ENCODE measurements at places on chromosomes 12 and 14.

- DNase-seq = no peak
Observed at GRCh38 chr12:121003650-121004049, 12.6 kb downstream of the C12orf43 start.

- DNase-seq = peak; percentile 56
Observed at GRCh38 chr14:100142073-100143040, 17.1 kb downstream of the DEGS2 start.

DNA sequence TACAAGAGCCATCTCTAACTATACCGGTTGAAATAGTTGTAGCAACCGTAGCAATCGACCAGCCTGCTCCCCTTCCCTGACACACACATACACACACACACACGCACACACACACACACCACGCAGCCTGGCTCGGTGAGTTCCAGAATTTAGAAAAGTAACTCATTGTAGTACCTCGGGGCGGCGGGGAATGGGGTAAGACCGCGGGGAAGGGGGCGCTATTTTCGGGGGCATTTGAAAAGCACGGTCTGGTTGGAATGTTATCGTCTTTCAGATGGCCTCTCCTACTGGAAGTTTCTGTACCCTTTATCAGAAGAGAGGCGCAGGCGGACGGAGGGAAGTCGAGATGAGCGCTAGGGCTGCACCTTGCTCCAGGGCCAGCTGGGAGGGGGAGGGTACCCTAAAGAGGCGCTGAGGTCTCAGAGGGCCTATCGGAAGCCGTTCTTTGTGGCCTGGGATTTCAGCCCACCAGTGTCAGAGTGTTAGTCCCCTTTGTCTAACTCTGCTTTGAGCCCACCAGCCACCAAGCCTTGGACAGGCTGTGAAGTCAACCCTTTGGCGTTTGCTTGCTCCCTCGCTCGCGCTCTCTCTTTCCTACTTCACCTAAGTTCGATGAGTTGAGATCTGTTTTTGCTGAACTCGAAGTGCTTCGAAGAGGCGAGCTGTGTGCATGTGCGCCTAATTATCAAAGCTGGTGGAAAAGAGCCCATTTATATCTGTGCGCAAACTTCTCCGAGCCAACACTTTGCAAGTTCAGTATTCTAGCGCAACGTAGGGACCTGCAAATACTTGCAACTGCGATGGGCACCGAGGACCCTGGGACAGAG lies 837 bp downstream of the COL2A1 start:
- peak; percentile 23 for DNase-seq

- DNase-seq = no peak
Observed at GRCh38 chr14:61380984-61381383, 59.6 kb downstream of the PRKCH start.

DNA sequence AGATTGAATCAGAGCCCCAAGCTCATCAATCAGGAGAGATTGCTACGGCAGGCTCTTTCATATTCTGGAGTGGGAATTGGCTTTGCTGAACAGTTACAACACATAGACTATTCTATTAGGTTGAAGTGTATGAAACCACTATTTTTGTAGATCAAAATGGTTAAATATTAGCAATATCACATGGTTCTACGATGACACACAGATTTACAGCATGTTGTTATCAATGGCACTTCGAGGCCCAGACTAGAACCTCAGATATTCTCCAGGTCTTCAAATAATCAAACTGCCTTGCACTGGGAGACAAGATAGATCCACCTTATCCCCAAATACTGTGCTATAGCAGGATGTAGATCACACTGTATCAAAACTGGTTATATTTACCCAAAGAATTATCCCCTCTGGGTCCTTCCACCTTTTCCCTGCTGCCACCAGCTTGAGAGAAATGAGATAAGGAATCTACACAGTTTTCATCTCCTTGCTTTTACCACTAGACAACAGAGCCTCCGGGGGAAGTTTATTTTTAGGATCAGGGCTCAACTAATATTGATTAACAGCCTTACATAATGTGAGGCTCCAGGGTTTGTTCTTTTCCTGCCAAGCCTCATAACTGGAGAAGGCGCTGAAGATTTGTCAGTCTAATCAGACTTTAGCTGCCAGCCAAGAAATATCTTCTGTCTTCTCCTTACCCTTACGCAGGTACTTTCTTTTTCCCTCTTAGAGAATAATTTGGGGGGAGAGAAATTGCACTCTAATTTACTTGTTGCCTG lies 507.1 kb downstream of the DIO2 start:
- no peak for DNase-seq

- peak; percentile 5 for DNase-seq
Observed at GRCh38 chr14:98909251-98909944, 362.6 kb downstream of the BCL11B start.

DNA sequence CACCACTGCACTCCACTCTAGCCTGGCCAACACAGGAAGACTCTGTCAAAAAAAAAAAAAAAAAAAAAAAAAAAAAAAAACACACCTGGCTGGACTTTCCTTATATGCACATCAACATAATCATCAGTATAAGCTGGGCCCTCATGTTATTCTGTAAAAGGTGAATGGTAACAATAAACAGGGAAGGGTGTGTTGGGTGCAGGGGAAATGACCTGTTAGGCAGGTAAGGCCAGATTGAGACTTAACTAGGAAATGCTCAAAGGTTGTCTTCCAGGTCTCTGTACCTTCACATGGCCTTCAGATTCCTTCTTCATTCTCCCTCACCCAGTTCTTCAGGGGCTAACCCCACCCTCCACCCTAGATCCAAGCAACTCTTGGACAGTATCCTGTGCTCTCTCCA lies 47.5 kb downstream of the ESR2 start:
- no peak for DNase-seq

- no peak for DNase-seq
Observed at GRCh38 chr14:105871590-105871989, 345.2 kb downstream of the TMEM121 start.

DNA sequence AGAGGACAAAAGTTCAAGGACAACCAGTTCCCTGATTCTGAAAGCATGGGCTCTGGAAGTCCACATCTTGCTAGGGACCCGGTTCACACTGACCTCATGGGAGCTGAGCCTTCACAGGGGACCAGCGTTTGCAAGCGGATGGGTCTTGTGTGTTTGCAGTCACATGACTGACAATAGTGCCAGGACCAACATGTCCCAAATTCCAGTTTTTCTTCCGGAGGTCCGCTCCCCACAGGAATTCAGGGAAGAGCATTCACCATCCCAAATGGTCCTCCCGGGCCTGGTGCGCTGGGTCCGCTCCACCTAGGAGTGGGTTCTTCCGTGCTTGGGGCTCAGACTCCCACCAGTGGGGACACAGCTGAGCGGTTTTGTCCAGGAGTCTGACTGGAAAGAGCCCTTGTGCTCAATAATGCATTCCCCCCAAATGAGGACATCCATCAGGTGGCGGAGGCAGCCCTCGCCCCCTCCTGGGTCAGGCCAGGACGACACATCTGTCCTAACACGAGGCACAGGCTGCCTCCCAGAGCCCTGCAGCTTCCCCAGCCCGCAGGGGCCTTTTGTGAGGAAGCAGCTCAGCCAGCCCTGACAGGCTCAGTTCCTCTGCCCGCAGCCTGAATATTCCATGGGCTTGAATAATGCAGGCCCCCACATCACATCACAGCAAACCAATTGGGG lies 91.8 kb upstream of the BCL11B start:
- DNase-seq = no peak

DNA sequence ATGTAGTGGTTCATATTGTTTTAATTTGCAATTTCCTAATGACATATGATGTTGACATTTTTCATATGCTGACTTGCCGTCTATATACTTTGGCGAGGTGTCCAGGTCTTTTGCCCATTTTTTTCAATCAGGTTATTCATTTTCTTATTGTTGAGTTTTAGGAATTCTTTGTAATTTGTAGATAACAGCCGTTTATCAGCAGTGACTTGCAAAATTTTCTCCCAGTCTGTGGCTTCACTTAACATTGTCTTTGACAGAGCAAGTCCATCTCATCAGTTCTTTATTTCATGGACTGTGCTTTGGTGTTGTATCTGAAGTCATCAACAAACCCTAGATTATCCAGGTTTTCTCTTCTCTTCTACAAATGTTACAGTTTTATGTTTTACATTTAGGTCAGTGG lies 12.6 kb upstream of the KLHDC2 start:
- DNase-seq = no peak

GRCh38 chr14:78535041-78535440 lies 364.9 kb downstream of the NRXN3 start:
- DNase-seq = no peak

GRCh38 chr14:20415782-20416206 lies 2.5 kb upstream of the TEP1 start:
- DNase-seq = peak; percentile 70

DNA sequence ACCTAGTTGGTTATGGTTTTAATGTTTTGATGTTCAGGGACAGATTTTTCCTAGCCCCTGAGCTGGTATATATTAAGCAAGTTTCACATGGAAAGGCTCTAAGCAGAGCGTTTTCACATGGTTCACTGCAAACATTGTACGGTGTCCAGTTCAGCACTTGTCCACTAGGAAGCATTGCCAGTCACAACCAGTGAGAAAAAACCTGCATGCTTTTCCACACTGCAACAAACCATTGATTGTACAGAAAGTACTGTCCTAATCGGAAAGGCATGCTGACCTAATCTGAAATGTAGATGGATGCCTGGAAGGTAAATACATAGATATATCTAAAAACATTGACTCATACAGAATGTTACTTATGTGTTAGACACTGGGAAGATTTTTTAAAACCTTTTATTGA lies 25.0 kb upstream of the NPAS3 start:
- DNase-seq = peak; percentile 6

DNA sequence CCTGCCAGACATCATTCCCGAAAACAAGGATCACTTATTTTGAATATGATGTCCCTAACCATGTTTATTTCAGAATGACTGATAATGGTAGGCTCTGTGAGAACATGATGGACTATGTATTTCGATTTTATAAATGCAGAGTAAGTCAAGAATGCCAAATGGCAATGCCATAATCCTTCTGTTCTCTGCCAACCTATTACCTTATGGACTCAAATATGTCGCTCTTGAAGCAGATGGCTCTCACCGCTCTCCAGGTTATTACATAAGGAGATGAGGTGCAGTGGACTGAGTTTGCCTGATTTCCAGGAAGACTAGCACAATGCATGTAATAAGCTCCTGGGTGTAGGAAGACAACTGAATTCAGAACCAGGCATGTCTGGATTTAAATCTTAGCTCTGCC lies 227.2 kb downstream of the BTG1 start:
- no peak for DNase-seq

DNA sequence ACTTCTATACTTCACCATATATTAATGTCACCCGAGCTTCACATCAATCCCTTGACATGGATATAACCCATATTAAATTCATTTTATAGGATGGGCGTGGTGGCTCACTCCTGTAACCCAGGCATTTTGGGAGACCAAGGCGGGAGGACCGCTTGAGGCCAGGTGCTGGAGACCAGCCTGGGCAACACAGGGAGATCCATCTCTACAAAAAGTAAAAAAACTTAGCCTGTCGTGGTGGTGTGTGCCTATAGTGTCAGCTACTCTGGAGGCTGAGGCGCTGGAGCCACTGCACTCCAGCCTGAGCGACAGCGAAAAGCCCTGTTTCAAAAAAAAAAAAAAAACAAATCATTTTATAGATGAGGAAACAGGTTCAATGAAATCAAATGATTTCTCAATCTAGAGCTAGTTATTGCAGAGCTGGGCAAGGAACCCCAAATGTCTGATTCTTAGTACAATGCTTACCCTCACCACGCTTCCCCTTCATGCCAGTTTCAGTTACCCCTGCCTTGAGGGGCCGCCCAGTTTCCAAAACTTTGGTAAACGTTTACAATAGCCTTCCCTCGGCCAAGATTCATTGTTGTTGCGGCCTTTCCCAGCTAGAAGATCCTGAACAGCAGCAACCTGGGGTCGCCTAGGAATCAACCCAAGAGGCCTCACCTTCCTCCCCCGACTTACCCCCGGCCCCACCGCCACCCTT lies 751 bp downstream of the PSMB5 start:
- no peak for DNase-seq

DNA sequence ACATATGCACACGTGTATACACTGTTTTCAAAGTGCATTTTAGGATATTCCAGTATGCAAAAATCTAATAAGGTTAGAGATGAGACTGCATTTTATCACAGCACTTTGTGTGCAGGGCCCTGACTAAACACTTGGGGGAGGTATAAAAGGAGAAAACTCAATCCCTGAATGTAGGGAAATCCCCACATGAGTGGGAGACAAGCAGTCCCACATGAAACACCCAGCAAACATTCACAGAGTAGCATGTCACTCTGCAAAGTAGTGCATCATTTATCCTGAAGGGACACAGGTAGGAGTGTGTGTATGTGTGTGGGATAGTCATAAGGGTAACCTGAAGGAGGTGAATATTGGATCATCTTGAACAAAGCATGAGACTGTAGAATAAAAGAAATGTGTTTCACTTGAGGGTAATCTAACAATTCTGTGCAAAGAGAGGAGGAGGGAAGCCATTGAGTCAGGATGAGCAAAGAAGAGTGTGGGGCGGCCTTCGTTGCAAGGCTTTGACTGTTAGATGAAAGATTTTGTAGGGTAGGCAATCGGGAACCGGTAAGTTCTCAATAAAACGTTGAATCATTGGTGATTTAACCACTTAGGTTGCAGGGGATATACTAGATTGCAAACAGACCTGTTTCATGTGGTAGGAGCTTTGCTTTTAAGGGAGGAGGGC lies 2.9 kb downstream of the PRPF40B start:
- DNase-seq = no peak

- no peak for DNase-seq
Observed at GRCh38 chr12:96007729-96008128, 11.6 kb upstream of the HAL start.

GRCh38 chr14:66129224-66129623 lies 356.9 kb upstream of the CCDC196 start:
- no peak for DNase-seq

DNA sequence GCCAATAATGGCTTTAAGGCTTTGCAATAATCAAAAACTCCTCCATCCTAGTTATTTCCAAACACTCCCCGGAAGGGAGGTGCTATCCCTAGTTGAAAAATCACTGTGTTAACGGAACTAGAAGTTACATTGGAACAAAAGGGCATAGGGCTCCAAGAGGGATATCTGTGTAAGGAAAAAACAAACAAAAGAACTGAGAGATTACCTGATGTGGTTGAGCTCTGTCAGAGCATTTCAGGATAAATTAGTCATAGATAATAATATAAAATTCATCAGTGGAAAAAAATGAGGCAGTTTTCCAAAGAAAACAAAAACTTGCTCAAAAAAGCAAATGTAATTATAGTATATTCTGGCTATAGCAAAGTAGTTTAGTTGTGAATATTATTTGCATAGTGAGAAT lies 27.4 kb upstream of the PAPLN start:
- DNase-seq = peak; percentile 70

GRCh38 chr12:48118284-48118871 lies 786 bp upstream of the PFKM start:
- DNase-seq = peak; percentile 26

DNA sequence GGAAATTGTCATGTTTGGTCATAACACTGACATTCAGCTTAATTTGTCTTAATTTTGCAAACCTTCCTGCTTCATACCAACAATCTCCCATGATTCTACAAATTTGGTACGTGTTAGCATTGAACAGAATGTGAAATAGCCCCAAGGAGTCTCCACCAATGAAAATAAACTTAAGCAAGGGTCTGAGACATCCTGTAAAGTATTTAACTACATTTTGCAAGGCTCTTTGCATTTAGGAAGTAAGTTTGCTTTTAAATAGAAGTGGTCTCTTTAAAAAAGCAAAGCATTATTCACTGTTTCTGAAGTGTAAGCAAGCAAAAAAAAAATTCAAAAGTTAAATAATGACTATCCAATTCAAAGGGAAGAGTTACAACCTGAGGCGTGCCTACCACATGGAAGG lies 79.9 kb downstream of the WASHC3 start:
- no peak for DNase-seq

GRCh38 chr12:57845478-57846284 lies 848 bp downstream of the CTDSP2 start:
- peak; percentile 52 for DNase-seq

GRCh38 chr12:76255281-76255680 lies 92.9 kb downstream of the BBS10 start:
- DNase-seq = no peak

All from cardiac fibroblast (primary cell).